ENCODE measurements at places on chromosomes 2 and 18.

DNA sequence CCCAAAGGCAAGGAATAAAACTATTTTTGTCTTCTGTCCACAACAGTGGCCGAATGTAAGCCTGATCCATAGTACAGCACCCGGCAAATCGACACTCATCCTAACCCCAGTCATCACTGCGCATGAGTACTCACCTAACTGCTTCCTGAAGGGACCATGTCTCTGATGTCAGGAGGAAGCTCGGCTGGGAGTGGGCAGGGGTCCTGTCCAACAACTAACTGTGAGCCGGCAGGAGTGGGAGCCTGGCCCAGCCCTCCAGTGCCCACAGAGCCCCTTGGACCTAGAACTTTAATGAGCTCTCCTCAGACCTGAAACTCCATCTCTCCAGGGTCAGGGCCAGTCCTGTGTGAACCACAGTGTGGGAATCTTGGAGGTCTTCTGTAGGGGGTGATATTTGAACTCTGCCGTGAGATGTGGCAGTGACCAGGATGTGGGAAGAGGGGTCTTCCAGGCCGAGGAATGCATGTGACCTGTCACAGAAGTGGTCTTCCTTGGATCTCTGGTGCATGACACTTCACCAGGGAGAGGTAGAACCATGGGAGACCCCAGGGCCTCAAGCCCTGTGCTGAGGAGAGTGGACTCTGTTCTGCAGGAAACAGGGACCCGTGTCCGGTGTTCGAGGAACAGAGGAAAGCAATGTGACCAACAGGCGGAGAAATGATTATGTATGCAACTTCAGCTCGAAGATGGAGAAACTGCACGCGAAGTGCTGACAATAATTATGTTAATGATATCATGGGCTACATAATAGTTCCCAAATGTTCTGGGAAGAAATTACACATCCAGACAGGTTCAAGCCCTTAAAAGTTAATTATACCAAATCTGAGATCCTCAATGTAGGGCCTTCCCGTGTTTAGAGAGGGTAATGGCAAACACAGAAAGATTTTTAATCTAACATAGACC is 240.1 kb upstream of the HDAC4 start:
- DNase-seq, result no peak

- DNase-seq, result no peak
Measured at GRCh38 chr18:57771193-57771592, 31.9 kb downstream of the ATP8B1 start.

- no peak for DNase-seq
Measured at GRCh38 chr18:64179556-64180080, 30.7 kb upstream of the LINC00305 start.

DNA sequence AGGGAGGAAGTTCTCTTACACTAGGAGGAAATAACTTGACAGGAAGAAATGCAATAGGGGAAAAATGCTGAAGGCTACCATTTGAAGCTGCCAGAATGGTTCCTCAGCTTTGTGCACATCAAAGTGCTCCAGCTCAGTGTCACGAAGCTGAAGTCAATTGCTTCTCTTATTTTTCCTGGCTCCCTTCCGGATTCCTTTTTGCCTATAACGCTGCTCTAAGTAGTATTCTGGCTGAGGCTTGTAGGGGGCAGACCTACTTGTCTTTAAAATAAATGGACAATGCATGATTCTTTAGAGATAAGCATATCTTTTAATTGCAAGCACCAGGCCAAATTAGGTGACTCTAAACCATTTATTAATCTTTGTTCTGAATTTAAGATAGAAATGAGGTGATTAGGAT is 60.3 kb upstream of the SCN1A start:
- DNase-seq, result no peak

- DNase-seq, result no peak
Measured at GRCh38 chr2:25339211-25339674, 2.5 kb downstream of the DNMT3A start.

DNA sequence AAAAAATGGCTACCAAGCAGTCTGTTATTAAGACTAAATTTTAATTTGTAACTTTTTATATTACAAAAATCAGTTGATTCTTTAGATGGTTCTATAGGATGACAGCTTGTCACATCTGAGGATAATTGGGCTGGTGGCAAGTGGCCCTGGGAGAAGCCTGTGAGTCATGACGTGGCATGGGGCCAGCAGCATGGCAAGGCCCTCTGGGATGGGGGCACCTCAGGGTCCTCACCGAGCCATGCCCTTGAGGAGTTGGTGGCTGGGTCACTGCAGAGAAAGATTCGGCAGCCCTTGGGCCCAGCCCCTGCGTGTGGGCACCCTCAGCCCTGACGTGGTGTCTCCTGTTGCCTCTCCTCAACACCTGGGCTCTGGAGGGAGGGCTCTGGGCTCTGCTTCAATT is 49.7 kb downstream of the STK25 start:
- no peak for DNase-seq

- DNase-seq, result no peak
Measured at GRCh38 chr2:70870790-70871189, 35.2 kb upstream of the CD207 start.

DNA sequence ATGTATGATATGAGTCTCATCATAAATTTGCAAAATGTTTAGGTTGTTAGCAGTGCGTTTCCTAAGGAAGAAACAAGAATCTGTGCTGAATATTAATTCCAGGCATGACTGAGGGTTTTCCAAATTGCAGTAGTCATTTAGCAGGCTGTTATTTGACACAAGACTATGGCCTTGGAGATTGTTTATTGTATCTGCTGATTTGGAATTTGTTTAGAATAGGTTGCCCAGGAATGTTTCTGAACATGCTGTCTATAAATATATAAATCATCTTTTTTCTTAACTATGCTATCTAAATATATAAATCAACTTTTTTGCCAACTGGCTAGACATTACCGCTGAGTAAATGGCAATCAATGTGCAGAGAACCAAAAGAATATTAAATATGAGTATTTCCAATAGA is 90.9 kb downstream of the DOK6 start:
- no peak for DNase-seq

DNA sequence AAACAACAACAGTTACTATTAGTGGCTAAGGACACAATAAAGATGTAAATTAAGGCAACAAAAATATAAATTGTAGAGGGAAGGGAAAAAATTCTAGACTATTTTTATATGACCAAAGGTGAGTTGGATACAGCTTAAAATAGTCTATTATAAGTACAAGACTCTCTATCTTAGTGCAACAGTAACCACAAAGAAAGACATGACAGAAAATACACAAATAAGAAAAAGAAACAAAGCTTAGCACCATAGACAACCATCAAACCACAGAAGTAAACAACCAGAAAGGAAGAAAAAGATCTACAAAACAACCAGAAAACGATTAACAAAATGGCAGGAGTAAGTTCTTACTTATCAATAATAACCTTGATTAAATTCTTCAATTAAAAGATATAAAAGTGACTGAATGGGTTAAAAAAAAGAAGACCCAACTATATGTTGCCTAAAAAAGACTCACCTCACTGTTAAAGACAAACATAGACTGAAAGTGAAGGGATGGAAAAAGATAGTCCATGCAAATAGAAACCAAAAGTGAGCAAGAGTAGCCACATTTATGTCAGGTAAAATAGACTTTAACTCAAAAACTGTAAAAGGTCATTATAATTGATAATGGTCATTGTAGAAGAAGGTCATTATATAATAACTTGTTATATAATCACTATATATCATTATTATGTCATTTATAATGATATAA is 62.5 kb downstream of the USP40 start:
- no peak for DNase-seq

- no peak for DNase-seq
Measured at GRCh38 chr2:58341047-58341446, 99.9 kb upstream of the FANCL start.

DNA sequence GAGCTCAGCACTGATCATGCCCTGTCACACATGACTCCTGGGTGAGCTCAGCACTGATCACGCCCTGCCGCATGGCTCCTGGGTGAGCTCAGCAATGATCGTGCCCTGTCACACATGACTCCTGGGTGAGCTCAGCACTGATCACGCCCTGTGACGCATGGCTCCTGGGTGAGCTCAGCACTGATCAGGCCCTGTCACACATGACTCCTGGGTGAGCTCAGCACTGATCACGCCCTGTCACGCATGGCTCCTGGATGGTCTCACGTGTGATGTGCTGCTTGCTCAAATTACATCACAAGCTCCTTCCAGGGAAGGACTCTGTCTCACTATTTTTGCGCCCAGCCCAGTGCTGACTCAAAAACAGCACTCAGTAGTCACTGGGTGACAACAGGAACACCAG is 258.0 kb downstream of the HDAC4 start:
- no peak for DNase-seq

GRCh38 chr2:121044412-121044811 is 240.6 kb downstream of the TFCP2L1 start:
- DNase-seq, result no peak

- no peak for DNase-seq
Measured at GRCh38 chr2:26215833-26216232, 28.6 kb downstream of the HADHA start.

DNA sequence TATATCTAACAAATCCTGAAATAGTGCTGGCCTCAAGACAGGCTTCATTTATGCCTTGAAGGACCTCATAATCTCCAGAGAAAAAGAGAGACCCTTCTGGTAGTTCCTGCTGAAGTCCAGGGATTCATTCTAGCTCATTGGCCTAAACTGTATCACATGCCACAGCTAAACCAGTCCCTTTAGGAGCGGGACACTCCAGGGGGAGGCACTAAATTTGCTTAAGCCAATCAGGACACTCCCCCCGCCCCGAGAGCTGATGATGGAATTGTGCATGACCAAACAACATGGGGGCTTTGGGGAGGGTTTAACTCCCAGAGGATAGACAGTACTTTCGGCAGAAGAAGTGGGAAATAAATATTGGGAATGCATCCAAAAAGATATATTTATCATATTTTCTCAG is 36.4 kb upstream of the CXCR4 start:
- no peak for DNase-seq

- DNase-seq, result no peak
Measured at GRCh38 chr2:60679036-60679780, 76.9 kb upstream of the PAPOLG start.

- DNase-seq, result no peak
Measured at GRCh38 chr2:191844706-191845105, 2.2 kb downstream of the CAVIN2 start.

DNA sequence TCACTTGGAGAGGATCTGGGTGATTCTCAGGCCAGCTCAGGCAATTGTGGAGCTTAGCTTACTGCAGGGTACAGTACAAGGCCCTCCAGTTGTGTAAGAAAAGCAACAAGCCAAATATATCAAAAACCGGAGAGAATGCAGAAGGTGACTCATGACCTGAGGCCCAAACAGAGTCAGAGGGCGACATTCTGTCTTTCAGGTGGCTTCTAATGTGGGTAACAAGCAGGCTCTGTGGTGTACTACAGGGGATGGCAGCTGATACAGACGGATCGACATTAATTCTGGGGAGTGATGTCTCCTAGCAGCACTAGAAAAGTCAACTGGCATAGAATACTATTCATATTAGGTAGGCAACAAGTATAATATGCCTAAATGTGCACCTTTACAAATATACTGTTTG is 219.5 kb upstream of the SOX11 start:
- DNase-seq, result no peak

DNA sequence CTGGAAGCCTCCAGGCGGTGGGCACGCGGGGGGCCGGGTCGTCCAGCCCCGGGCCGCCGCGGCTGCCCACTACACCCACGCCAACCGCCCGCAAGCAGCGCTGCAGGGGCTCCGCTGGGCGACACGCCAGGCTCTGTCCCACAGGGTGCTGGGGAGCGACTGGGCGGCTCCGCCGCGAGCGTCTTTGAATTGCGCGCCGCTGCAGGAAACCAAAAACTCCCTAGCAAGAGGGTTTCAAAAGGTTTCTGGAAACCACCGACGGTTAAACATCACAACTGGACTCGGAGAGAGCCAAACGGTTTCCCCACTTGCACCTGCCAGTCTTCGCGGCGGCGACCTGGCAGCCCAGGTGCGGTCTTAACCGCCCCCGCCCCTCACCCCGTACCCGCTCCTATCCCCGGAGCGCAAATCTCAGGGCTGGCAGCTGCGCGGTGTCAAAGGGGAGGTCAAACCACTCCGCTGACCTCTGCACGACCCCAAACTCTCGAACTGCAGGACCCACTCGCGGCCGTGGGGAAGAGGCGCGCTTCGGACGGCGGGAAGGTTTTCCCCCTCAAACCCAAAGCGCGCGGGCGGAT is 1.0 kb downstream of the CXCR4 start:
- DNase-seq, result no peak

GRCh38 chr2:157488877-157489276 is 45.0 kb upstream of the CYTIP start:
- DNase-seq, result no peak

DNA sequence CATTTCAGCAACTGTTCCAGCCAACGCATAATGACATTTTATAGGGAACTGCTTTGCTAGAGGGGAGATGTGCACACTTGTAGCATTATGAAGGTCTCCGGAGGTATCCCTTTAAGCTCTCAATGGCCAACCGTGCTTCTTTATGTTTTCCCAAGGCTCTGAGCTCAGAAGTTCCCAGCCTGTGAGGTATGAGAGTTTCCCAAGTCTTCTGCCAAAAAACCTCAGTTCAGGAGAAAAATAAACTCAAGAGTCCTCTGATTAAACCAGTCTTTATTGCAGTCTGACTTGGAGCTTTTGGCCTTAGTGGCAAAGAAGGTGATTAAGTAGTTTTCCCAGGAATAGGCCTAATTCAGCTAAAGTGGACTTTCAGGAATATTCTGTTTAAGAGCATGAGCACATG is 35.4 kb upstream of the ZNF532 start:
- no peak for DNase-seq
